ENCODE measurements at places on chromosomes 6 and 20.
A peak's percentile ranks its signal among the peaks of the same experiment; 100 is the strongest.

DNA sequence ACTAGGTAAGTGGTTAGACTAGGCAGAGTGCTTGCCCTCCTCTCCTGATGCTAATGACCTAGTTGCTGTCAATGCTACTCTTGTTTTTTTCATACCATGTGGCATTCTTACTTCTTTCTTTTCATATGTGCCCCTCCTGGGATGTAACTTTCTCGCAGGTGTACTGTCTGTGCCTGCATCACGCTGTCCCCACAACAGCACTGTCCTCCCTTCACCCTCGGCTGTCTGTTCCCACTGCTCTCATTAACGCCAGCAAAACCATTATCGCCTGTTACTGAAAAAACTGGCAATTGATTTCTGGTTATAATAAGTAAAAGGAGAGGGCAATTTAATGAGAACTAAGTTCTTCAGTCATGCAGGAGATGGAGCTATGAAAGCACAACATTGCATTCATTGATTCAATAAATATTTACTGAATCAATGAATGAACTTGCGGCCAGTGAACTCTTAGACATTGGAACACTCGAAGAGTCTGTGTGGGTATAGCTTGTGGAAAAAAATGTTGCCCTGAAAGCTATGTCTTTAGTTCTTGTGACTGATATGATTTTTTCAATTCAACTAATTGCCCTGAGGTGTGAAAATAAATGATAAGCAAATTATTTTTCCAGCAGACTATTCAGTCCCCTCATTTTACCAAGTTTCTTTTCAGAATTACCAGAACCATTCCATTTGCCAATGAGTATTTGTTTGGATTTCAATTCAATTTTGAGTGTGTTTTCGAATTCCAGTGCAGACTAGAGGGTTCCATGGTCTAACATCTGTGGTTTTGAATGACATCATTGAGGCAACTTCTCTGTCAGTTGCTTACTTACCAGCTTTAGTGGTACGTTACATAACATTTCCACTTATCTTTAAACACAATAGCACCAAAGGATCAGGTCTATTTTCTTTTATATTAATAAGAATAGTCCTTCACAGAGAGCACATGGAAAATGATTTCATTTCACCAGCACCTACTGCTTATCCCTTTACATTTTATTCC is 2.1 kb downstream of the SLC17A4 start:
- DNase-seq = no peak

DNA sequence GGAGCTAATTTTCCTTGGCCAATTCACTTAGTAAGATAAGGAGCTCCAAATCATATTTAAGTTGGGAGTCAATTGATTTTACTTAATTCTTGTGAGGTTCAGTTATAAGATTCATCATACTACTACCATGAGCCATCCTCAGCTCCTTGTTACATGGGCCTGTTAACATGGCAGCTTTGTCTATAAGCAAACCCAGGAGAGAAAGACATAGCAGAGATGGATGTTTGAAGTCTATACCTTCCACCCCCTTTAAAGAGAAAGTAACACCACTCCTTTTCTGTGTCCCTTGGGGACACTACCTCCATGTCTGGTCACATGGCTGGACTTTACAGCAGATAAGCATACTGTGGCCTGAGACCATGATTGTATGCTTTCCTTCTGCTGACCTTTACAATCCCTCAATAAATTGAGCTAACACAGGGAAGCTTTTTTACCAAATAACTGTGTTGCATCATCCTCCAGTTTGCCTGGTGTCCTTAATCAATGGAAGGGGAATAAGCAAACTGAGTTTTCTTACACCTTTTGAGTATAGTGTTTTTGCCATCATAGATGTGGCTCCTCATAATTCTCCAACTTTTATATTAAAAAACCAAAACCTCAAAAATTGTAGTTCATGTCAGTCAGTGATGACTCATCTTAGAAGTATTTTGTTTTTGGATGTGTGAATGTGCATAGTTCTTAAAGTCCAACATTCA is 9.8 kb upstream of the ZNFX1 start:
- no peak for DNase-seq

GRCh38 chr6:133218852-133219251 is 22.3 kb upstream of the EYA4 start:
- no peak for DNase-seq

GRCh38 chr6:11925805-11926204 is 86.3 kb upstream of the HIVEP1 start:
- DNase-seq = no peak

GRCh38 chr6:34385793-34386195 is 6.7 kb downstream of the NUDT3 start:
- no peak for DNase-seq

- DNase-seq = no peak
Measured at GRCh38 chr6:157090736-157091135, 232.6 kb downstream of the TMEM242 start.

DNA sequence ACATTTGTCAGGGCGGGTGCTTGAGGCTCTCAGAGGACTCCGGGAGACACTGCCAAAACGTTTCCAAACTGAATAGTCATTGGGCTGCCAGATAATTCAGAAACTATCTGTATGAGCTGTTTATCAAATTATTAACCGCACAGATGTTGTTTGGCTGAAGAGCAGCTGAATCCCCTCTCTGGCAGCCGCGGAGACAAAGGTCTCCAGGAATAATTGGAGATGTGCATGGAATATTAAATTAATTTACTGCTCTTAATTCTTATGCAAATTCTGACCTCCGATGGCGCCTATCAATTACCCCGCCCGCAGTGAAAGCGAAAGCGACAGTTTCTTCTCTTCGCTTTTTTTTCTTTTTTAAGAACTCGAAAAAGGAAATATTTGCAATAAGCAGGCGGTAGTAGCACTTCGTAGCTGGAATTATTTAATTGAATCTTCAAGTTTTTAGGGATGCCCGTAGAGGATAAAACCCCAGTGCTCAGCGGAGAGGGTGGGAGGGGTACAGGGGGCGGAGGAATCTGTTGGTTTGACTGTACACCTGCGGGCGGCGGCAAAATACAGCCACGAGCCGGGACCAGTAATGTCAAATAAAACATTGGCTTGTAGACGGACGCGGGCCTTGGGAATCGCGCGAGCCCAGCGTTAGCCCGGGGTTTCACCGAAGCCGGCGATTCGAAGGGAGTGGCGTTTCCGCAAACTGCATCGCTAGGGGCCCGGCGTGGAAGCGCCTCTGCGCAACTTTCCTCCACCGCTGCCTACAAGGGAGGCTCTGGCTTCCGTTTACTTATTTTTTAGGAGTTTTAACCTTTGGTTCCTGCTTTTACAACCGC is 6.2 kb downstream of the LINC00237 start:
- peak; percentile 35 for DNase-seq

GRCh38 chr6:156953479-156954146 is 176.4 kb downstream of the ARID1B start:
- DNase-seq = peak; percentile 64

- no peak for DNase-seq
Measured at GRCh38 chr6:13384506-13384905, 56.2 kb upstream of the TBC1D7 start.

DNA sequence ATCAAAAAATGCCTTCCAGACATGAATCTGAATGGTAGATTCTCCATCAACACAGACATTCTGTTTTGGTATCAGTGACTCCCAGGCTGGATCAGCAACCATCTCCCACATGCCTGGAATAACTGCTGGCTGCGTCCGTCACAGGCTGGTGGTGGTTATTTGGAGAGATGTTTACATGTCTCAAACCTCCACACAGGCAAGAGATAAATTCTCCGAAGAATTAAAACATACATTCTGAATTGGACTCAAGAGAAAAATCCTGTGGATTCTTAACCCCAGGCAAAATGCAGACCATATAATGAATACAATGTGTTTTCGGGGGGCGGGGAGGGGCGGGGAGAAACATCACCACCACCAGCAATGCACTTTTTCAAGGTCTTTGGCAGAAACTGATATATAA is 108.2 kb downstream of the THBS2 start:
- peak; percentile 33 for DNase-seq

DNA sequence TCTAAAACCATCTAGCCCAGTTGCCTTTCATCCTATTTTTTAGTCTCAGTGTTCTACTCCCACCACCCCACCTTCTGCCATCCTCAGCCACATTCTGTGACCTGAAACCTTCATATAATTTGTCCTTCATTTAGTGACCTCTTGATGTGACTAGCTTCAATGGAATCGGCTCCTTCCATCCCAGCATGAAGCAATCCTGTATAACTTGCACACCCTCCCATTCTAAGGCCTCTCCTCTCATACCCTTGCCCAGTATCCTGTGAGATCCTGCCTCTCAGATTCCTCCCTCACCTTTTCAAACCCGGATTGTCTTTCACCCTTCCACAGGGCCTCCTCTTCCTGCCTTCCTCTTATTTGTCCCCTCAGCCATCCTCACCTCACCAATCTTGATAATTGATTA is 3.1 kb downstream of the ZNF76 start:
- DNase-seq = no peak
